ENCODE measurements at places on chromosomes 12 and 14.

GRCh38 chr14:74362361-74362915 lies 14.2 kb downstream of the VRTN start:
- peak; percentile 83 for DNase-seq

DNA sequence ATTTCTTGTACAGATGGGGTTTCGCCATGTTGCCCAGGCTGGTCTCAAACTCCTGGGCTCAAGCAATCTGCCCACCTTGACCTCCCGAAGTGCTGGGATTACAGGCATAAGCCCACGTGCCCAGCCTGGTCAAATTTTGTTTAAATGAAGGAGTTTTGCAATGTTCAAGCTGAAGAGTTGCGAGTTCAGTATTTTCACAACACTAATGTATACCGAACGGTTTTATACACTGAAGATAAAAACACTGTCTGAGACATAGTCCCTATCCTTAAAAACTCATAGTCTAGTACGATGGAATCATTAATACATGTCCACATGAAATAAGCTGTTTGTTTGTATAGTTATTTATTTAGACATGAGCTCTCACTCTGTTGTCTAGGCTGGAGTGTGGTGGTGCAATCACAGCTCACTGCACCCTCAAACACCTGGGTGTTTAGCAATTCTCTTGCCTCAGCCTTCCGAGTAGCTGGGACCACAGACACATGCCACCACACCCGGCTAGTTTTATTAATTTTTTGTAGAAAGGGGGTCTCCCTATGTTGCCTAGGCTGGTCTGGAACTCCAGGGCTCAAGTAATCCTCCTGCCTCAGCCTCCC lies 15.4 kb downstream of the TRAPPC6B start:
- DNase-seq: no peak

DNA sequence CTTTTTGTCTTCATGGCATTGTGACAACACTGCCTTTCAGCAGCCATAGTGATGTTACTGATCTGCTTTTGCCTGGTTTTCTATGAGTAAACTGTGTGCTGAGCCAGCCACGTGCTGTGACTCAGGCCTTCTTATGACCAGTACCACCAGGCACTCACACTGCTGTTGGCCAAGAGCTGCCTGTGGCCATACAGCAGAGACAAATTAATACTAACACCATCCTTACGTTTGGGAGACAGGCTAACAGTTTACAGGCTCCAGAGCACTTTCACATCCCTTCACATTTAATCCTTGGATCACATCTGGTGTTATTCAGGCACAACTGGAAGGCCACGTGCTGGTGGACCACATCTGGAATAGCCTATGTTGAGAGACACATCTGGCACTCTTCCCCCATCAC lies 377.9 kb downstream of the CCDC91 start:
- DNase-seq: peak; percentile 48

DNA sequence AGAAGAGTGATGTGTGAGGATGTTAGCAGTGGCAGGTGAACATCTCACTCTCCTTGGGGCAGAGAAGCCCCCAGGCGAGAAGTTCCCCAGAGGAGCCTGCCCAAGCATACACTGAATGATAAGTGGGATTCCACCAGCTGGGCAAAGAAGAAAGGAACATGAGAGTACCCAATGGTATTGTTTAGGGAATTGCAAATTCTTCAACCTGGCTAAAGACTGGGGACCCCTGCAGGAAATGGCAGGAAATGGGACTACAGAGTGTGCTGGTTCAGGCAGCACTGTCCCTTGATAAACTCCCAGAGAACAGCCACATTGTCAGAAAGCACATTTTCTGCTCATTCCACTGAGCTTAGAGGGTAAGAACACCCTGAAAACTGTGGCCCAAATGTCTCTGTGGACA lies 121.3 kb downstream of the RPS29 start:
- DNase-seq: no peak

All from mucosa of descending colon (tissue), 3 donors.